ENCODE measurements at places on chromosomes 2 and 18. TPM values are rescaled to one million over a fixed set of nuclear protein-coding genes. Genes with fewer than 3 reads are reported as not detected.

The LRPPRC gene
- 75.6 TPM for total RNA-seq

- no peaks in the 10 kb centered on the region for H3K4me1 ChIP-seq
- no peaks in the 10 kb centered on the region for H3K27me3 ChIP-seq
- DNase-seq = no peak
- H3K4me3 ChIP-seq = no peak overlapping the region
- H3K27ac ChIP-seq = no peak overlapping the region
- H3K36me3 ChIP-seq = no peaks in the 10 kb centered on the region
Observed at GRCh38 chr18:61503688-61504087, 170.5 kb downstream of the CDH20 start.

GRCh38 chr2:86818114-86818801, 27.5 kb upstream of the CD8A start:
- no peaks in the 10 kb centered on the region for H3K4me1 ChIP-seq
- no peak for DNase-seq
- H3K27me3 ChIP-seq = no peaks in the 10 kb centered on the region
- H3K27ac ChIP-seq = no peak overlapping the region

The CYS1 gene
- not detected for total RNA-seq

DNA sequence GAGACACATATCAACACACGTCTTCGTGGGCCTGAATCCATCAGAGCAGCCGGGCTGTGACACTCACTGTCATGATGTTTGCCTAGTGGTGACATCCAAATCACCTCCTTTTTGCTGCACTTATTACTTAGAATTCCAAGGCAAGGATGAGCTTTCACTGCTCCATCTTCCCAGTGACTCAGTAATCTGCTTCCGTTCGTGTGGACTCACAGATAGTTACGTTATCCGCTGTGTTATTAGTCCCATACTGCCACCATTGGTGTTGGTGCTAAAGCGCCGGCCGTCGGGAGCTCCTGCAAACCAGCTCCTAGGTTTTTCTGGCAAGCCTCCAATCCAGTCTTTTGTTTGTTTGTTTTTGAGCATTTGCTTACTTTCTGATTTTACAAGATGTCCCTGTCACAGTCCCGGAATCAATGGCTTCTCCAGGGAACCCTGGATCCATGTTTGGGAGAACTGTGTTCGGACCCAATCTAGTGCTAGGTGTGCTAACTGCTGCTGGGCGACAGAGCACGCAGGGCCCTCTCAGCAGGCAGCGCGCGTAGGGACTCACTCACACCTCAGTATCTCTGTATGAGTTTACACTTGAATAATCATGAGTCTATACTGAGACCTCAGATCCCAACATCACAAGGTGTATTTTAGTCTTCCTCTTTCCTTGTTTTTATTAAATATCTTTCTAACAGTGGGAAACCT, 42.6 kb downstream of the HDAC4 start:
- H3K36me3 ChIP-seq = no peaks in the 10 kb centered on the region
- DNase-seq = no peak
- H3K4me1 ChIP-seq = no peaks in the 10 kb centered on the region
- no peaks in the 10 kb centered on the region for H3K27me3 ChIP-seq
- no peak overlapping the region for H3K27ac ChIP-seq

GRCh38 chr18:36547544-36547943, 250.0 kb downstream of the FHOD3 start:
- no peak overlapping the region for H3K27ac ChIP-seq
- H3K4me3 ChIP-seq = no peak overlapping the region
- no peaks in the 10 kb centered on the region for H3K27me3 ChIP-seq
- H3K36me3 ChIP-seq = no peaks in the 10 kb centered on the region
- DNase-seq = no peak

The LRATD1 gene
- not detected for total RNA-seq

DNA sequence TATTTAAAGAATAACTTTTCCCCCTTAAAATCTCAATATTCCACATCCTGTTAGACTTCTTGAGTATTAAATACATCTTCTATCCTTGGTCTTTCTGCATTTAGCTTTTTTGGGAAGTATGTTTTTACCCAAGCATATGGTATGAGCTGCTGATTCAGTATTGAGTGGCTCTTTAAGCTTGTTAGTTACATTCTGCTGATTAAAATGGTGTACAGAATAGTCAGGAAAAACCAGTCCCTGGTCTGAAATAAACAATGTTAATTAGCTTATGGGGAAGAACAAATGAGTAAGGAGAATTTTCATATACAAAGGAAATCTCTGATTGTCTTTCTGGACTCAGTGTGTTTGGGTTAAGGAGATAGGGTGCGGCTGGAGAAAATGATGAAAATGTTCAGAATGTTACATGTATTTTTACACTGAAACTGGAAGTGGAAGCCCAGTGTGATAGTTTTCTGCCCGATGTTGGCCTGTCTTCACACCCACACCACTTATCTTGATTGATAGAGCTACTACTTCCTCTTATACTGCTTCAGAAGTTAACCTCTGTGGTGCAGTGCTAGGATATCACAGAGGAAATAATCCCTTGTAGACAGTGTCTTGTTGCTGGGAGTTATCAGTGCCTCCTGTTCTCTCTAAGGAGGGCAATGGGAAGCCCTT, 84.0 kb downstream of the MSH2 start:
- H3K4me1 ChIP-seq = peaks cover 10% of the 10 kb centered on the region
- peak; percentile 47 for DNase-seq
- H3K27me3 ChIP-seq = no peaks in the 10 kb centered on the region
- no peak overlapping the region for H3K4me3 ChIP-seq
- no peak overlapping the region for H3K27ac ChIP-seq

DNA sequence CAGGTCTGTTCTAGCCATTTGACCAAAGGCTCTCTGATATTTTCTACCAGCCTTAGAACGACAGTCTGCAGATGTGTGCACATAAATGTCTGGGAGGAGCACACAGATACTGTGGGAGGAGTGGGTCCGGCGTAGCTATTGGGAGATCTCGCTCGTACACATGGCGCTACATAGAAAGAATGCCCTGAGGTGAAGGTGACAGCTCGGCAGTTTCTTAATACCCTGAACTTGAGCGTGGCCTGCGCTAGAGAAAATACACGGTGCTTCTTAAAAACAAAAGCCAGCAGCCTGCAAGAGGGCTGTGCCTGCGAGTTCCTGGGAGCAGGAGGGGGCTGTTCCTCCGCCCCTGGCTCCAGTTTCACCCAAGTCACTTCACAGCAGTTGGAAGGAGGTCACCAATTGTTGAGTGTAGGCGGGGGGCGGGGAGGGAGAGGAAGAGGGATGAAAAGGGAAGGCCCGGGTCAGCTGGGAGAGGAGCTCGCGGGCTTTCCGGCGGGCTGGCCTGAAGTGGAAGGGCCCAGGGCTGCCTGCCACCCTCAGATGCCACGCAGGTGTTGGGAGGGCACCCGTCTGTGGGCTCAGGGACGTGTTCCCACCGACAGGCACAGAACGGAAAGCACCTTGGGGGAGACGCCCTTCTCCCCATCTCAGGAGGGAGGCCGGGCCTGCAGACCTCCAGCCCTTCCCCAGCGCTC, 124.7 kb upstream of the ZNF516 start:
- no peak overlapping the region for H3K27ac ChIP-seq
- peaks cover 16% of the 10 kb centered on the region for H3K27me3 ChIP-seq
- H3K4me1 ChIP-seq = no peaks in the 10 kb centered on the region
- H3K36me3 ChIP-seq = no peaks in the 10 kb centered on the region

- H3K27ac ChIP-seq = no peak overlapping the region
- no peak overlapping the region for H3K4me3 ChIP-seq
- DNase-seq = no peak
- H3K4me1 ChIP-seq = no peaks in the 10 kb centered on the region
Observed at GRCh38 chr2:227614246-227614645, 394 bp downstream of the SCYGR3 start.

Data from B cell (primary cell).